ENCODE measurements at places on chromosomes 13 and 19. TPM values are rescaled to one million over a fixed set of nuclear protein-coding genes. Genes with fewer than 3 reads are reported as not detected.

The TEAD2 gene
- not detected for total RNA-seq

The TMEM86B gene
- total RNA-seq: 12.6 TPM

The GRIN3B gene
- not detected for total RNA-seq

The LHFPL6 gene
- total RNA-seq: not detected

The PTGER1 gene
- total RNA-seq: not detected

The TMEM38A gene
- 2.2 TPM for total RNA-seq

The RNU6-9 gene
- not detected for total RNA-seq

The BRD4 gene
- total RNA-seq: 116 TPM

The CD37 gene
- total RNA-seq: 359 TPM

The CGB8 gene
- not detected for total RNA-seq

The PINLYP gene
- total RNA-seq: 3.0 TPM

The CCDC122 gene
- total RNA-seq: 1.2 TPM

The COX7A1 gene
- total RNA-seq: not detected

- DNase-seq: no peak
- H3K4me3 ChIP-seq: no peak overlapping the region
- H3K27me3 ChIP-seq: no peaks in the 10 kb centered on the region
- no peaks in the 10 kb centered on the region for H3K4me1 ChIP-seq
Observed at GRCh38 chr19:30023330-30023729, 81.3 kb downstream of the URI1 start.

GRCh38 chr13:26423629-26424028, 133.9 kb upstream of the WASF3 start:
- no peak for DNase-seq
- H3K27ac ChIP-seq: no peak overlapping the region
- no peaks in the 10 kb centered on the region for H3K36me3 ChIP-seq
- H3K4me1 ChIP-seq: no peaks in the 10 kb centered on the region

- H3K4me3 ChIP-seq: no peak overlapping the region
- H3K27me3 ChIP-seq: no peaks in the 10 kb centered on the region
- DNase-seq: no peak
Observed at GRCh38 chr13:106586648-106587166, 18.8 kb upstream of the ARGLU1 start.

GRCh38 chr19:39825093-39825463, 8.9 kb downstream of the DYRK1B start:
- H3K27me3 ChIP-seq: no peaks in the 10 kb centered on the region
- peak overlapping the region; percentile 47 for H3K27ac ChIP-seq
- DNase-seq: no peak

- H3K27ac ChIP-seq: no peak overlapping the region
- no peaks in the 10 kb centered on the region for H3K4me1 ChIP-seq
- H3K4me3 ChIP-seq: no peak overlapping the region
- DNase-seq: peak; percentile 79
Observed at GRCh38 chr13:39779337-39780265, 124.1 kb downstream of the COG6 start.

DNA sequence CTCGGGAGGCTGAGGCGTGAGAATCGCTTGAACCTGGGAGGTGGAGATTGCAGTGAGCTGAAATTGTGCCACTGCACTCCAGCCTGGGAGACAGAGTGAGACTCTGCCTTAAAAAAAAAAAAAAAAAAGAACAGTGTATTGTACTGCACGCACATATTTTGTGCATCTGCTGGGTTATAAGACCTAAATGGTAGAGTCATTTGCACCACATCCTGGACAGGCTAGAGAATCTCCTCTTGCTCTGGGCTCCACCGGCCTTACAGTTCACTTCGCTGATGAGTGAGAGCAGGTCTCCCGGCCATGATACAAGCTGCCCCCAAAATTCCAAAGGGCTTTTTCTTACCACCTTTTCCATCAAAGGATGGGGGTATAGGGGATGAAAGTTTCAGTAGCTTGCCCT, 7.2 kb upstream of the SAE1 start:
- DNase-seq: no peak
- H3K27me3 ChIP-seq: no peaks in the 10 kb centered on the region
- H3K4me3 ChIP-seq: no peak overlapping the region
- H3K27ac ChIP-seq: no peak overlapping the region

GRCh38 chr13:101686003-101686402, 233.5 kb downstream of the ITGBL1 start:
- H3K36me3 ChIP-seq: no peaks in the 10 kb centered on the region
- H3K27ac ChIP-seq: no peak overlapping the region
- H3K4me3 ChIP-seq: no peak overlapping the region
- no peaks in the 10 kb centered on the region for H3K4me1 ChIP-seq
- no peak for DNase-seq

DNA sequence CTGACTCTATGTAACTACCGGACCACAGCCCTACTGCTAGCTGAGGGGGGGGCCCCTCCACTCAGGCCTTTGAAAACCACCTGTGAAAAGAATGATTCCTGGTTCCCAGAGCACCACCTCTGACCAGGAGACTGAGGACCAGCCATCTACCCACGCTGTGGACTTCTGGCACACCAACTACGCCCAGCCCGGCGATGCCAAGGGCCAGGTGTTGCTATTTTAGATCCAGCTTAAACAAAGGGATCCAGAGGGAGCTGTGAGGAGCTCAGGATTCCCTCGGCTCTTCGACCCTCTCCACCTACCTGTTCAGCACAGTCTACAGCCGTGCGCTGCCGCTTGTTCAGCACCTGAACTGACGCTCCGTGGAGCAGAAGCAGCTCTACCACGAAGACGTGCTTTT, 23.0 kb downstream of the PDCD5 start:
- H3K36me3 ChIP-seq: peaks cover 62% of the 10 kb centered on the region
- H3K4me3 ChIP-seq: no peak overlapping the region
- no peak for DNase-seq
- H3K27me3 ChIP-seq: no peaks in the 10 kb centered on the region

GRCh38 chr19:8336072-8336569, 6.9 kb downstream of the KANK3 start:
- no peak overlapping the region for H3K4me3 ChIP-seq
- H3K4me1 ChIP-seq: peaks cover 14% of the 10 kb centered on the region
- H3K27ac ChIP-seq: no peak overlapping the region
- H3K27me3 ChIP-seq: peaks cover 6% of the 10 kb centered on the region

- no peaks in the 10 kb centered on the region for H3K27me3 ChIP-seq
- DNase-seq: no peak
- H3K4me1 ChIP-seq: no peaks in the 10 kb centered on the region
- no peak overlapping the region for H3K27ac ChIP-seq
- no peak overlapping the region for H3K4me3 ChIP-seq
Observed at GRCh38 chr19:36449059-36449670, 30.7 kb upstream of the ZFP82 start.

DNA sequence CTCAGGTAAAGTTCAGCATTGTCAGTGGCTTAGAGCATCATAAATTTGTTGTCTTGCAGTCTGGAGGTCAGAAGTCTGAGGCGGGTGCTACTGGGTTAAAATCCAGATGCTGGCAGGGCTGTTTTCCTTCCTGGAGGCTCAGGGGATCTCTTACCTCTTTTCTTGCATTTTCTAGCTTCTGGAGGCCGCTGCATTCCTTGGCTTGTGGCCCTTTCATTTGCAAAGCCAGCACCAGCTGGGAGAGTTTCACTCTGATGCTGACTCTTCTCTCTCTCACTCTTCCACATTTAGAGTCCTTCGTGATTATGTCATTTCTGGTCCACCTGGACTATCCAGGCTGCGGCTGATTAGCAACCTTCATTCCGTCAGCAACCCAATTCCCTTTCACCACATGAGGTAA, 38.1 kb upstream of the SLC10A2 start:
- no peak for DNase-seq
- H3K27me3 ChIP-seq: no peaks in the 10 kb centered on the region
- no peaks in the 10 kb centered on the region for H3K4me1 ChIP-seq
- H3K4me3 ChIP-seq: no peak overlapping the region

DNA sequence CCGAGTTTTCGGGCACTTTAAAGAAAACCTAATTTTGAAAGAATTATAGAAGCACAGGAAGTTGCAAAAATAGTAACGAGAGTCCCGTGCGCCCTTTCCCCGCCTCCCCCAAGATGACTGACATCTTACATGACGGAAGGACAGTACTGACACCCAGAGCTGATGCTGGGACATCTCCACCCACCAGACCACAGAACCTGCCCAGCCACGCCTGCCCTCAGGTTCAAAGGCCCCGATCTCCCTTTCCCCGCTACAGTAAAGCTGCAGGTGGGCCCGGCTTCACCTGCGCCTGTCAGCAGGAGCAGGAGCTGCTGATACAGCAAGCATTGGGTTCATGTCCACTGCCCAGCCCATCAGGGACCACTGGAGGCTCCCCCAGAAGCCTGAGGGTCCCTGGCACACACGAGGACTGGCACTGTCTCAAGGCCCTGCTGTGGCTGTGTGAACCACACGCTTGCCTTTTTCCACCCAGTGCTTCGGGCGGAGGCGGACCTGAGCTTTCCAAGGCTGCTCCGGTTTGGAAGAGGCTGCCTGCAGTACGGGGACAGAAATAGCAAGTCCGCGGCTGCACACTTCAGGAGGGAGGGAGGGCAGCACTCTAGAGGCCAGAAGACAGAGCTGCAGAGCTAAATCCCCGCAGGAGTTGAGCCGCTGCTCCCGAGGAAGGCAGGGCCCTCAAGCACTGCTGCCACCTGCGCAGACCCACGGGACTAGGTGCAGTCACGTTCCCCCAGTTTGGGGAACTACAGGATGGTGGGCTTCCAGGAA, 8.7 kb downstream of the MAP2K2 start:
- H3K4me1 ChIP-seq: peaks cover 52% of the 10 kb centered on the region
- no peaks in the 10 kb centered on the region for H3K27me3 ChIP-seq
- peaks cover 39% of the 10 kb centered on the region for H3K36me3 ChIP-seq
- DNase-seq: peak; percentile 87

DNA sequence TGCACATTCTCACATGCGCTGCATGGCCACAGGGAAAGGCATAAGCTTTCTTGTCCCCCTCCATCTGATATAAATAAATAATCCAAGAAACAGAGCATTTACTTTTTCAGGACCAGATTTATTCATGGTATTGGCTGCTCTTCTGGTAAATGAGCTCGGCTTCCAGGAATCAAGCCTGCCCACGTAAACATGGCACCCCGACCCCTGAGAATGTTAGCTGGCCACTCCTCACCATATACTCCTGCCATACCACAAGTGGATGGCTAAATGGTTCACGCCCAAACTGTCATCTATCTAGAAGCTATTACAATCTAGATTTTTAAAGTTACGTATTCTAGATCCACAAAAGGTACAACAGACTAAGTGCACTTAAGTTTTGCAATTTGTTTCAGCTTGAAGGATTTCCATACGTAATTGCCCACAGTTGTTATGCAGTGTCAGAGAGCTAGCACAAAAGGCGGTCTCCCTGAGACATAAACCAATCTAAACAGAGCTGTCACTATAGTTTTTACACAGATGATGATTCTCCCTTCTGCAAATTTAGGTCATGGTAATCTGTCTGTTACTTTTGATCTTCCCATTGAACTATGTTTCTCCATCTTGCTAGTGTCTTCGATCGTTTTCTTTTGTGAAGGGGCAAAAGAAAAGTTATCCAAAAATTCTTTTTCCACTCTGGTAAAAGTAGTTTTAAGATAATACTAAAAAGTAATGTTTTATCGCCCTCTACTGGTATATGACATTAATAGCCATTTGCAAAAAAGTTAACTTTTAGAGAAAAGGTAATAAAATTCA, 16.2 kb upstream of the FOXO1 start:
- H3K27ac ChIP-seq: no peak overlapping the region
- peak; percentile 48 for DNase-seq
- no peaks in the 10 kb centered on the region for H3K27me3 ChIP-seq
- no peak overlapping the region for H3K4me3 ChIP-seq
- H3K4me1 ChIP-seq: no peaks in the 10 kb centered on the region

GRCh38 chr19:27745978-27746542, 1466.9 kb downstream of the UQCRFS1 start:
- H3K4me1 ChIP-seq: no peaks in the 10 kb centered on the region
- H3K4me3 ChIP-seq: no peak overlapping the region
- DNase-seq: no peak
- H3K27ac ChIP-seq: no peak overlapping the region
- H3K36me3 ChIP-seq: no peaks in the 10 kb centered on the region

GRCh38 chr13:27991881-27992280, 3.4 kb upstream of the URAD start:
- no peaks in the 10 kb centered on the region for H3K4me1 ChIP-seq
- DNase-seq: no peak
- no peaks in the 10 kb centered on the region for H3K36me3 ChIP-seq
- H3K27ac ChIP-seq: no peak overlapping the region
- no peaks in the 10 kb centered on the region for H3K27me3 ChIP-seq

DNA sequence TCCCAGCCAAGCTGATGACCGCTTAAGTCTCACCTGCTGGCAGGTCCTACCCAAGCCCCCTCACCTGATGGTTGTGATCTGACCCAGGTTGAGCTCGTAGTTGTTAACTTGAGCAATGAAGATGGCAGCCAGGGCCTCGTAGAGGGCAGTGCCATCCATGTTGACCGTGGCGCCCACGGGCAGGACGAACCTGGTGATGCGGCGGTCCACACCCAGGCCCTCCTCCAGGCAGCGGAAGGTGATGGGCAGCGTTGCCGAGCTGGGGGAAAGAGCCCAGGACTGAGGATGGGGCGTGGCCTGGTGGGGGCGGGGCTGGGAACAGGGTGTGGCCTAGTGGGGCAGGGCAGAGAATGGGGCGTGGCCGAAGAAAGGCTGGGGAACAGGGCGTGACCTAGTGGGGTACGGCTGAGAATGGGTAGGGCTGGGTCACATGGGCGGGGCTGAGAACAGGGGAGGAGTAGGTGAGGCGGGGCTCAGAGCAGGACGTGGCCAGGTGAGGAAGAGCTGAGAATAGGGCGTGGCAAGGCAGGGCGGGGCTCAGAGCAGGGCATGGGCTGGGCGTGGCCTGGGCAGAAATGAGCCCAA, 12.9 kb downstream of the OR7C2 start:
- H3K4me3 ChIP-seq: no peak overlapping the region
- no peak for DNase-seq
- H3K36me3 ChIP-seq: no peaks in the 10 kb centered on the region
- no peaks in the 10 kb centered on the region for H3K4me1 ChIP-seq
- H3K27me3 ChIP-seq: no peaks in the 10 kb centered on the region

- H3K4me3 ChIP-seq: no peak within 1 kb of the TSS
- peaks cover 25% of the 10 kb centered on the region for H3K4me1 ChIP-seq
- H3K36me3 ChIP-seq: no peaks in the 10 kb centered on the region
- H3K27ac ChIP-seq: no peak within 1 kb of the TSS
Observed at GRCh38 chr19:18385675-18386542, at the start of gene GDF15. Gene GDF15 (plus strand): TSS chr19:18386158. CDS start chr19:18386190, 32 bp downstream.

GRCh38 chr19:31310432-31311133, 38.7 kb downstream of the TSHZ3 start:
- no peaks in the 10 kb centered on the region for H3K27me3 ChIP-seq
- H3K36me3 ChIP-seq: no peaks in the 10 kb centered on the region
- H3K27ac ChIP-seq: no peak overlapping the region
- H3K4me3 ChIP-seq: no peak overlapping the region
- no peak for DNase-seq

- H3K27me3 ChIP-seq: no peaks in the 10 kb centered on the region
- H3K4me1 ChIP-seq: no peaks in the 10 kb centered on the region
- H3K27ac ChIP-seq: no peak overlapping the region
- no peak overlapping the region for H3K4me3 ChIP-seq
- H3K36me3 ChIP-seq: no peaks in the 10 kb centered on the region
- no peak for DNase-seq
Observed at GRCh38 chr19:21491146-21491545, 14.3 kb upstream of the ZNF429 start.

- H3K4me3 ChIP-seq: no peak overlapping the region
- no peaks in the 10 kb centered on the region for H3K4me1 ChIP-seq
- no peak for DNase-seq
- no peaks in the 10 kb centered on the region for H3K36me3 ChIP-seq
Observed at GRCh38 chr19:3006075-3006767, 22.9 kb downstream of the TLE2 start.

- no peaks in the 10 kb centered on the region for H3K36me3 ChIP-seq
- no peaks in the 10 kb centered on the region for H3K4me1 ChIP-seq
- H3K4me3 ChIP-seq: no peak overlapping the region
- no peaks in the 10 kb centered on the region for H3K27me3 ChIP-seq
- H3K27ac ChIP-seq: no peak overlapping the region
- peak; percentile 2 for DNase-seq
Observed at GRCh38 chr19:27746691-27747380, 1466.1 kb downstream of the UQCRFS1 start.

Measured in natural killer cell (primary cell).